ENCODE measurements at places on chromosomes 11 and 22. TPM values are rescaled to one million over a fixed set of nuclear protein-coding genes. Genes with fewer than 3 reads are reported as not detected.

- no peak overlapping the region for H3K27ac ChIP-seq
- DNase-seq = no peak
- H3K27me3 ChIP-seq = no peaks in the 10 kb centered on the region
- H3K4me1 ChIP-seq = peaks cover 28% of the 10 kb centered on the region
- no peak overlapping the region for H3K4me3 ChIP-seq
Observed at GRCh38 chr11:47986219-47986618, 5.9 kb downstream of the PTPRJ start.

DNA sequence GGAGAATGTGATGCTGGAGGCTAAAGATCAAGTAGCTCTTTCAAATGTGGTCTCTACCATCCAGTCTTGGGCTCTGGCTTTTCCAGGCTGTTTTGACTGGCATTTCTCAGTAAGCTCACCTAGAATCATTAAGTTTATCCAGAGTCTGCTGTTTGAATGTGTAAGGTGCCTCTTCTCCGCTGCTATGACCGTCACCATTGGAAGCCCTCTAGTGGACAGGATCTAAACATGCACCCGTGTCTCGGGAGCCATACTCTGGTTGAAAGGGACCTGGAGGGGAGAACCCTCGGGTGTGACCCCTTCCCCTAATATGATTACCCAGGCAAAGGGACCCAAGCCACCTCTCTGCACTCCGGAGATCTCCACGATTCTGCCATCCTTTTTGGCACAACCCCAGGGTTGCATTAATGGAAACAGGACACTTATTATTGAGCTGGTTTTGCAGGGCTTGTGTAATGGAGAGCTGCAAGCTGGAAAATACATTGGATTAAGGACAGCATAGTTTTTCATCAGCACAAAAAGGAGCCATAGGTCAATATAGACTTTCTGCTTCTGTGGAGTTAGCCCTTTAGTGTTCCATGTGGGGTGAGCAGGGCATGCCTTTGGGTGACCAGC, 191.0 kb upstream of the LARGE1 start:
- H3K4me1 ChIP-seq = no peaks in the 10 kb centered on the region
- H3K27me3 ChIP-seq = peaks cover 8% of the 10 kb centered on the region
- no peak for DNase-seq
- H3K27ac ChIP-seq = no peak overlapping the region
- H3K36me3 ChIP-seq = no peaks in the 10 kb centered on the region

- no peaks in the 10 kb centered on the region for H3K27me3 ChIP-seq
- peaks cover 8% of the 10 kb centered on the region for H3K4me1 ChIP-seq
- H3K36me3 ChIP-seq = peaks cover 62% of the 10 kb centered on the region
Observed at GRCh38 chr22:29831958-29832357, 6.1 kb downstream of the ASCC2 start.

- DNase-seq = peak; percentile 66
- peaks cover 43% of the 10 kb centered on the region for H3K4me1 ChIP-seq
- H3K4me3 ChIP-seq = peak overlapping the region; percentile 94
- H3K36me3 ChIP-seq = peaks cover 28% of the 10 kb centered on the region
Observed at GRCh38 chr11:64239662-64240434, 1.0 kb upstream of the FKBP2 start.

DNA sequence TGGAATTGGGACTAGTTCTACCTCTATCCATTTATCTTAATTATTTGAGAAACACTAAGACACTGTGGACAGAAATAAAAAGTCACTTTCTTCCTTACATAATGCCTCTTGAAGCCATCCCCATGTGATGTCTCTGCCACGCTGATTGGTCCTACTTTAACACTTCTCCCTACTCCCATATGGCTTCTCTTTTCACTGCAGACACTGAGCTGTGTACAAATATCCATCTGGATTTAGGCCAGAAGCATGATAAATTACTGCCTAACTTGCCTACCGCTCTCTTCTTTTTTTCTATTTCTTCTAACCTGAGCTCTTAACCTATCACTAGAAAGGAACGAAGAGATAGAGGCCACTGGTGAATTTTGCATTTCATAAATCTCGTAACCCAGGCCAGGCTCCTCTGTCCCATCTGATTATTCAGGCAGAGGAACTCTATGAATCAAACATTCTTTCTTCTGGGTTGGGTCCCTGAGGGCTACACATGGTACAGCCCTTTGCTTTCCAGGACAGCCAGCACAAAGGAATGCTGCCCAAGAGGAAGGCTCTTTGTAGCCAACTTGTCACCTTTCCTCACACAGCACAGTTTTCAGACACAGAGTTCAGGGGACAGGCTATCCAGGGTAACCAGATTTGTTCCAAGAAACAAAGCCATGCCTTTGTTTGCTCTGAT, 878.5 kb upstream of the LRRC4C start:
- H3K27me3 ChIP-seq = no peaks in the 10 kb centered on the region
- H3K4me3 ChIP-seq = no peak overlapping the region
- H3K4me1 ChIP-seq = no peaks in the 10 kb centered on the region
- no peak for DNase-seq
- H3K27ac ChIP-seq = no peak overlapping the region

- H3K27ac ChIP-seq = no peak overlapping the region
- H3K4me3 ChIP-seq = no peak overlapping the region
- H3K4me1 ChIP-seq = no peaks in the 10 kb centered on the region
- H3K36me3 ChIP-seq = no peaks in the 10 kb centered on the region
Observed at GRCh38 chr22:44956840-44957767, 52.7 kb downstream of the PHF21B start.

- no peaks in the 10 kb centered on the region for H3K36me3 ChIP-seq
- no peaks in the 10 kb centered on the region for H3K27me3 ChIP-seq
- H3K4me1 ChIP-seq = peaks cover 21% of the 10 kb centered on the region
- H3K27ac ChIP-seq = no peak overlapping the region
- H3K4me3 ChIP-seq = peak overlapping the region; percentile 85
Observed at GRCh38 chr22:20015971-20016733, 471 bp downstream of the ARVCF start.

DNA sequence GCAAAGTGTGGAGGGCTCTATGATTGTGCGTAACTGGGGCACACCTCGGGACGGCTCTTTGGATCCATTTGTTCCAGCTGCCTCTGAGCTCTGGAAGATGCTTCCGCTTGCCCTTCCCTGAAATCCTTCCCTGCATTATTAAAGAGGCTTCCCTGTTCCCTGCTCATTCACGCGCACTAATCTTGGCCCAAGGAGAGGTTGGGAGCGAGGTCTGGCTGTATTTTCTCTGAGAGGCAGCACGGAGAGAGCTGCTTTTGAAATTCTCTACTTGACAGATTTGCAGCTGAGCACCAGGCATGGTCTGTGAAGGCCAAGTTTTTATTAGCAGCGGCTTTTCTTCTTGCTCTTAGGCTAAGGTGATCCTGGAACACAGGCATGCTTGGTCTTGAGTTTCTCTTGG, 94.8 kb upstream of the NTM start:
- no peaks in the 10 kb centered on the region for H3K4me1 ChIP-seq
- no peak overlapping the region for H3K27ac ChIP-seq
- DNase-seq = no peak
- H3K27me3 ChIP-seq = no peaks in the 10 kb centered on the region

The PATE4 gene
- not detected for total RNA-seq

The OR6T1 gene
- not detected for total RNA-seq

The ADORA2A gene
- 17.2 TPM for total RNA-seq

Data from upper lobe of right lung (tissue), 1 donor.